ENCODE measurements at places on chromosomes 1 and 21. TPM values are rescaled to one million over a fixed set of nuclear protein-coding genes. Genes with fewer than 3 reads are reported as not detected.

The LPAR3 gene
- total RNA-seq = 6.3 TPM

The PLA2G2F gene
- not detected for total RNA-seq

The CFAP74 gene
- total RNA-seq = not detected

The OXCT2 gene
- total RNA-seq = 1.9 TPM

The PHACTR4 gene
- total RNA-seq = 63.4 TPM

The TMEM53 gene
- 22.9 TPM for total RNA-seq

The NTMT2 gene
- total RNA-seq = not detected

The TRIM67 gene
- total RNA-seq = 0.08 TPM

The DCST2 gene
- total RNA-seq = 0.13 TPM

The GSTM4 gene
- total RNA-seq = 22.0 TPM

The FAAH gene
- 25.9 TPM for total RNA-seq

The FAM167B gene
- 1.9 TPM for total RNA-seq

The EXTL1 gene
- 0.10 TPM for total RNA-seq

The CA14 gene
- not detected for total RNA-seq

The AGMAT gene
- total RNA-seq = 3.1 TPM

The FCRL6 gene
- not detected for total RNA-seq

The PTGER3 gene
- 0.08 TPM for total RNA-seq

The RCOR3 gene
- total RNA-seq = 40.4 TPM

The KCNK1 gene
- total RNA-seq = 0.13 TPM

The TNFAIP8L2 gene
- not detected for total RNA-seq

The KLF17 gene
- not detected for total RNA-seq

The CHODL gene
- total RNA-seq = 0.10 TPM

The LRRC3 gene
- total RNA-seq = 3.3 TPM

The CALML6 gene
- total RNA-seq = 1.5 TPM

The ASCL5 gene
- total RNA-seq = not detected

The TPM3 gene
- total RNA-seq = 545 TPM

The BATF3 gene
- 2.4 TPM for total RNA-seq

The UTS2 gene
- not detected for total RNA-seq

The HENMT1 gene
- 23.0 TPM for total RNA-seq

The CAMSAP2 gene
- total RNA-seq = 40.1 TPM

The SEMA6C gene
- total RNA-seq = 5.7 TPM

The CLDN14 gene
- not detected for total RNA-seq

The TAS1R1 gene
- total RNA-seq = not detected

The RBP7 gene
- total RNA-seq = 28.9 TPM

The SLC2A5 gene
- 0.26 TPM for total RNA-seq

The EVI5 gene
- total RNA-seq = 21.2 TPM

The GUCA2A gene
- total RNA-seq = not detected

The TFF2 gene
- total RNA-seq = 1.1 TPM

The ZBED6 gene
- 39.8 TPM for total RNA-seq

The HSF2BP gene
- total RNA-seq = 4.2 TPM

The B4GALT3 gene
- total RNA-seq = 28.6 TPM

The CAMK1G gene
- not detected for total RNA-seq

The UBE2Q1 gene
- 96.0 TPM for total RNA-seq

The ATP1A4 gene
- total RNA-seq = not detected

The OR2T11 gene
- not detected for total RNA-seq

The PACC1 gene
- total RNA-seq = 11.5 TPM

The NGF gene
- not detected for total RNA-seq

The USH2A gene
- total RNA-seq = not detected

The CREB3L4 gene
- 12.3 TPM for total RNA-seq

Data from Panc1 (cell line).